ENCODE measurements at places on chromosomes 13 and 19.
A peak's percentile ranks its signal among the peaks of the same experiment; 100 is the strongest.

DNA sequence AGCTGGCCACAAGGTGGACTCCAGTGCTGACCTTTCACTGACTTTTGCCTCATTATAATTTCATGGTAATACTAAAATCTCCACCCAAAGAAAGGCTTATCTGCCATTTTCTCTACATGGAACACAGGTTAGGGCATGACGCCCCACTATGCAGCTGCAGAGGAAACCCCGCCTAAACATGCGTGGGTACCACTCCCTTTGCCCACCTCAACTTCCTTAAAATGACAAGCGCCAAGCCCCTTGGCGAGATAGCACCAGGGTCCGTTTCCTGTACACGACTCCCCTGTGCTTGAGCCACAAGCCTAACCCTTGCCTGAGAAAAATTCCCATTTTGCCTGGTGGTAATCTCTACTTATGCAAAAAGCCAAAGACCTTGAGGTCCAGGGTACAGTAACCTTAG is 36.0 kb upstream of the PABPC3 start:
- DNase-seq, result no peak

DNA sequence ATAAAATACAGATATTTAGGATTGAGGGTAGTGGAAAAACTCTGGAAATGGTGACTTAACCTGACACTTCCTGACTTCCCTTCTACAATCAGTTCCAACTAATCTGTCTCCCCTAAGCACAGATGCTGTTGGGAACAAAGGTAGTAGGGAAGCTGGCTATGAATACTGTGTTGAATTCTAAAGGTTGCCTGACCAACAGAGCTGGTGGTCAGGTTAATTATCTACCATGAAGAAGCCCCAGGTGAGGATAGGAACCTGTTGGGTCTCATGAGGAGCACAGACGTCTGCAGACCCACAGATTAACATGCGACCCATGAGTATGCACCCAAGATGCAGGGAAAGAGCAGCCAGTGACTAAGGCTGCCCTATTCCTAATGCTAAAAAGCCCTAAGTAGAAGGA is 172.3 kb downstream of the DIAPH3 start:
- DNase-seq, result no peak

GRCh38 chr19:10555610-10555973 is 10.2 kb downstream of the KRI1 start:
- no peak for DNase-seq

GRCh38 chr13:58994077-58994476 is 1169.7 kb downstream of the DIAPH3 start:
- no peak for DNase-seq

- DNase-seq, result no peak
These were observed 52.0 kb downstream of the SLC7A1 start for GRCh38 chr13:29543230-29544215.

DNA sequence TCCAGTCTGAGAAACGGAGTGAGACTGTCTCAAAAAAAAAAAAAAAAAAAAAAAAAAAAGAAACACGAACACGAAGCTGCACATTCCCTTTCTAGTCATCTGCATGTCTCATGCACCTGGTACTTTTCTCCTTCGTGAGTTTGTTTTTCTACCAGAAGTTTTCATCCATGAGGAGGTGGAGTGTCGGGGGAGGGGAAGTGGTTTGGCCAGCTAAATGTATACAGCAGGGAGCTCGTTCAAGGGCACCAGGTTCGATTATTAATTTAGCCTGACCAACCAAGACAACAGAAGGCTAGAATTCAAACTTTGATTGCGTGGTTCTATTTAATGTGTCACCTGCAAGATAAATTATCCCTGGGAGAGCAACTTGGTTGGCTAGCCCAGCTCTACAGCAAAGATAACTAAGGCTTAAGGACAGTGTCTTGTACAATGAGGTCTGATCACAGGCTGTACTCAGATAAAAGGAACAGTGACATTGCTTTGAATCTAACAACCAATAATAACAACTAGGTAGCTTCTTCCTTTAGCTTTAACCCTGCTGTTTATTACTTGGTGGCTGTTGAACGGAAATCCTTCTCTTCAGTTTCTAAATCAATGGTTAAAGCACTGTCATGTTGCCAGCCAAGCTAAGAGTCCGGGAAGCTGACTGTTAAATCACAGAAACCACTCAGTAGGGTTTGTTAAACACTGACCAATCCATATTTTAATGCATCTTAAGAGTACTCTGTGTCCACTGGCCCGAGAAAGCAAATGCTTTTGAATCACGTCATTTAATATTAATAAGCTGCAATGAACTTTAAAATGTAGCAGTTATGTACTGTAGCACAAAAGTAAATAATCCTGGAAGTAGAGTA is 98.4 kb upstream of the STARD13 start:
- DNase-seq, result no peak

GRCh38 chr13:51995677-51996551 is 15.3 kb downstream of the ATP7B start:
- no peak for DNase-seq

GRCh38 chr13:27298849-27299248 is 28.2 kb downstream of the RASL11A start:
- DNase-seq, result no peak

GRCh38 chr13:110442930-110443621 is 118.4 kb downstream of the RAB20 start:
- no peak for DNase-seq

DNA sequence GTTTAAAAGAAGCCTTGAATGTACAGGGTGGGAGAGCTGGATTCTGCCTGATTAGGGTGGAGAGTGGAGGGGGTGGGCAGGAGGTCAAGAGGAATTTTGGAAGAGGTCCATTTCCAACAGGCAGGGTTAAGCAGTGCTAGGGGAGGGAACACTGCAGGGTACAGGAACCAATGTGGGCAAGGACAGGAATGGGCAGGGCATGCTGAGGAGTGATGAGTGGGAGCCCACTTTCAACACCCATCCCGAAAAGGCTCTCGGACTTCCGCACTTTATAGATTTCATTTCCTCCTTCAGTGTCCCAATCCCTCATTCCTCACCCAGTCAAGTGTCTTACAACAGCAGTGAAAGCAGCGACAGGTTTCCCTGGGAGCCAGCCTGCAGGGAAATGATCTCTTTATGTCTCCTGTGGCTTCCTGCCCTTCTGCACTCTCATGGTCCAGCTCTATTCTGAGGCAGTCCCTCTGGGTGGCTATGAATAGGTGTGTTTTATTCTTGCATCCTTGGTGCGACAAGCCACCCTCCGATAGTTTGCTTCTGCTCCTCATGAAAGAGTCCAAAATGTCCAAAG is 50.5 kb upstream of the ZNF507 start:
- DNase-seq, result no peak

DNA sequence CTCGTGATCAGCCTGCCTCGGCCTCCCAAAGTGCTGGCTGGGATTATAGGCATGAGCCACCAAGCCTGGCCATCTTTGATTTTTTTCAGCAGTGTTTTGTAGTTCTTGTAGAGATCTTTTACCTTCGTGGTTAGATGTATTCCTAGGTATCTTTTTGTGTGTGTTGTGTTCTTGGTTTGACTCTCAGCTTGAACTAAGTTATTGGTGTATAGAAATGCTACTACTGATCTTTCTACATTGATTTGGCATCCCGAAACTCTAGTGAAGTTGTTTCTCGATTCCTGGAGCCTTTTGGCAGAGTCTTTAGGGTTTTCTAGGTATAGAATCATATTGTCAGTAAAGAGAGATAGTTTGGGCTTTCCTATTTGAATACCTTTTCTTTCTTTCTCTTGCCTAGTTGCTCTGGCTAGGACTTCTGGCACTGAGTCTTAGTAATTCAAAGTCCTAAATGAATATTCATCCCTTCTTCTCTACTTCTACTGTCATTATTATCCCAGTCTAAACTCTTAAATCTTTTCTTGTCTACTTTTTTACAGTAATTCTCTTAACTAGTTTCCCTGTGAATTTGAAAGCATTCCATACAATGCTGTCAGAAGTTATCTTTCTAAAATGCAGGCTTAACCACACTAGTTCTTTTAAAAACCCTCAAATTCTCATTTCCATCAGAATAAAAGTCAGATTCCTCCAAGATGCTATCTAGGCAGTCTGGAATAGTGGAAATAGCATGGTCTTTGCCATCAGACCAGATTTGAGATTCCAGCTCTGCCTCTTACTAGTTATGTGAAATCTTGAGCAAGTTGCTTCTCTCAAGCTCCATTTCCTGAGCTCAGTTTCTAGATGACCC is 7.0 kb downstream of the GPR18 start:
- DNase-seq, result no peak

DNA sequence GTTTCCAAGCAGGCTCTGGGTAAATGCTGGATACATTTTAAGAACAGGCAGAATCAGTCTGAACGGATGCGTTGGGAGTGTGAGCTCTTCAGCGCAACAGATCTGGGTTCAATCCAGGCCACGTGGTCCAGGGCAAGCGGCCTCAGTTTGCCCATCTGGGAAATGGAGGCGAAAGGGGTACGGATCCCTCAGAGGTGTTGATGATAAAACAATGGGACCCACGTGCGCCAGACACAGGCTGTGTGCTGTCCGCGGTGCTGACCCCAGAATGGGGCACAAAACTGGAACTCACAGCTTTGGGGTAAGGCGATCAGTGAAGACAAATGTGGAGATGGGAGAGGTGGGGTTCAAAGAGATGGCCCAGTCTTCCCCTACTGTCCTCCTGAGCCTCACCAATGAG is 13.1 kb upstream of the PDE4C start:
- DNase-seq, result no peak

DNA sequence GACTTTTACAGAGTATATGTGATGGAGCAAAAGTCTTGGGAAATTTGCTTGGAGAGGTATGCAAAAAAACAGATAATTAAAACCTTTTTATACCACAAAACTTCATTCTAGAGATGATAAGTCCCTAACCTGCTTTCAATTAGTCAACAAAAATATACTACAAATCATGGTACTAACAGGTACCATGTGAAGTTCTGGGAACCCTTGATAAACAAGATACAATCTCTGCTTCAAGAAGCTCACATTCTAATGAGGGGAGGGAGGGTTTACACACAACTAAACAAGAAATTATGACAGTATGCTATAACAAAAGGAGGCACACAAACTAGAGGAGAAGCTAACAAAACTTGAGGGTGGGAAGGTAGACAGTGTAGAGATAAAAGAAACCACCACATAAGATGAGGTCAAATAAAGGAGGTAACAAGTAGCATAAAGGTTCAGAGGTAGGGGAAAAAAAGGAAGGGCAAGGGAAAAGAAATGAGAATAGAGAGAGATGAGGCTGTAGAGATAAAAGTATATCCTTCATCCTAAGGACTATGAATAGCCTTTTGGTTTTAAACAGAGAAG is 91.4 kb downstream of the MYCBP2 start:
- DNase-seq, result no peak

- DNase-seq, result peak; percentile 35
These were observed 792.0 kb downstream of the UQCRFS1 start for GRCh38 chr19:28420811-28421550.

DNA sequence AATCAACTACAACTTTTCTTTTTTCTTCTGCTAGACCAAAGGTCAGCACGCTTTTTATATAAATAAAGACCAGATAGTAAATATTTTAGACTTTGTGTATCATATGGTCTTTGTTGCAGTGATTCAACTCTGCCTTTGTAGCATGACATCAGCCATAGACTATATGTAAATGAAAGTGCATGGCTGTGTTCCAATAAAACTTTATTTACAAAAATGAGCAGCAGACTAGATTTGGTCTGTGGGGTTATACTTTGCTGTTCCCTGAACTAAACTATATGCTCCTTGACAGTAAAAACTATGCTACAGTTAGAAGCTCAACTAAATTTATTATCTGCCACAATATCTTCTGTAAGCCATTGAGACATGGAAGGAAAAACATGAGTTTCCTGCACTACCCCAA is 100.0 kb downstream of the RNASEH2B start:
- DNase-seq, result no peak

DNA sequence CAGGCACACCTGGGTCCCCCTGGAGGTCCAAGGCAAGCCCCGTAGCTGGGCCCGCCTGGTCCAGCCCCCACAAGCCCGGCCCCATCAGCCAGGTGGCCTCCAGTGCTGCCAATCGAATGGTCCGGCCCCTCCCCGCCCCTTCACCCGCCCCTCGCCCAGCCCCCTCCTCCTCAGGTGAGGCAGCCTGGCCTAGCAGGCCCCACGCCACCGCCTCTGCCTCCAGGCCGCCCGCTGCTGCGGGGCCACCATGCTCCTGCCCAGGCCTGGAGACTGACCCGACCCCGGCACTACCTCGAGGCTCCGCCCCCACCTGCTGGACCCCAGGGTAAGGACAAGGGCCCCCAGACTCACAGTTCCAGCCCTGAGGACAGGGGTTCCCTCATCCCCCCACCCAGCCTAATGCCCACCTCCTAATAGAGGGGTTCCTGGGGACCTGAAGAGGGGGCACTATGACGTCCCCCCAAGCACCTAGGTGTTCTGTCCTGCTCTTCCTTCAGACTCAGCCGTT is at the start of gene HPN:
TSS of gene HPN (plus strand) at position 174 of the 508 bp plus-strand sequence. CDS start 786 bp downstream, outside the sequence.
- no peak for DNase-seq

- no peak for DNase-seq
These were observed 30.3 kb upstream of the RNF113B start for GRCh38 chr13:98207416-98207815.

GRCh38 chr13:39259371-39260140 is 221.3 kb downstream of the NHLRC3 start:
- DNase-seq, result no peak

DNA sequence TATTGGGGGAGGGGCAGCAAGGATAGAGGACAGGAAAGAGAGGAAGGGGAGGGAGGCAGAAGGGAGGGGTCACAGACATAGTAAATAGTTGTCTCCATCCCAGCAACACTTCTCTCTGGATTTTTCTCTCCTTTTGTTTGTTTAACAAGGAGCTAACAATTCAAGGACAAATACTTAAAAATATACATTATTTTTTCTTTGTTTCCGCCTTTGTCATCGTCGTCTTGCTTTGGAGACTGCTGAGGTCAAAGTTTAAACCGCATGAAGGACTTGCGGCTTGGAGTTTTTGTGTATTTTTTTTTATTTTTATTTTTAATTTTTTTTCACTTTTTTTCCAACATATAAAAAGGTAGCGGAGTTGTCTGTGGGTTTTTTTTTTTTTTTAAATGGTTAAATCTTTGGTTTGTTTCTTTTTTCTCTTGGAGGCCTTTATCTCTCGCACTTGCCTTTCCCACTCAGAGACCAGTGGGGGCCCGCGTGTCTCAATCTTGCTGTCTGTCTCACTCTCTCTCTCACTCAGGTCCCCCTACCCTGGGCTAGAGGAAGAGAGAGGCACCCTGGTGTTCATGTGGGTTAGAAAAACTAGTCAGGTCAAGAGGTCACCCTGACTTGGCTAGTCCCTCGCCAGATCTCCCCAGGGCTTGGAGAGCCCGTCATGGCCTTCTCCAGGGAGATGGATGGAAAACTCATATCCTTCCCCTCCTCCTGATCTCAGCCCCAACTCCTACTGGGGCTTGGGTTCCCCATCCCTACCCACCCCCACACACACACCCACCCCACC is 11.0 kb downstream of the ZNF574 start:
- no peak for DNase-seq

All from foreskin keratinocyte (primary cell).